ENCODE measurements at places on chromosomes 3 and 15. TPM values are rescaled to one million over a fixed set of nuclear protein-coding genes. Genes with fewer than 3 reads are reported as not detected.

The DYNLT2B gene
- 17.6 TPM for total RNA-seq

The CACNA1D gene
- total RNA-seq, result 2.8 TPM

The GOLGA8T gene
- total RNA-seq, result 0.51 TPM

The C3orf20 gene
- 0.09 TPM for total RNA-seq
